ENCODE measurements at places on chromosomes 3 and 15. TPM values are rescaled to one million over a fixed set of nuclear protein-coding genes. Genes with fewer than 3 reads are reported as not detected.

Gene ALS2CL
- 2.1 TPM for total RNA-seq

Gene C2CD4A
- total RNA-seq: not detected

Gene AEN
- 21.5 TPM for total RNA-seq

Gene SEMA3G
- total RNA-seq: 0.40 TPM

Gene MESP2
- 2.0 TPM for total RNA-seq

Gene PP2D1
- not detected for total RNA-seq

Gene NPAP1
- total RNA-seq: not detected

Gene FAM98B
- 6.5 TPM for total RNA-seq

Gene CTXND1
- 1.1 TPM for total RNA-seq

Gene ZPLD1
- not detected for total RNA-seq

Gene FMN1
- total RNA-seq: 6.2 TPM

Gene TNFAIP8L3
- 12.1 TPM for total RNA-seq

Gene REC114
- not detected for total RNA-seq

Gene CCR5
- total RNA-seq: not detected

Gene CCDC66
- total RNA-seq: 6.7 TPM

Gene SI
- total RNA-seq: not detected

Gene RPL39L
- total RNA-seq: 16.0 TPM

Gene FAM107A
- 0.32 TPM for total RNA-seq

Measured in epithelial cell of alveolus of lung (primary cell).